AG04450 (cell line): ENCODE measurements at places on chromosomes 3 and 15.

DNA sequence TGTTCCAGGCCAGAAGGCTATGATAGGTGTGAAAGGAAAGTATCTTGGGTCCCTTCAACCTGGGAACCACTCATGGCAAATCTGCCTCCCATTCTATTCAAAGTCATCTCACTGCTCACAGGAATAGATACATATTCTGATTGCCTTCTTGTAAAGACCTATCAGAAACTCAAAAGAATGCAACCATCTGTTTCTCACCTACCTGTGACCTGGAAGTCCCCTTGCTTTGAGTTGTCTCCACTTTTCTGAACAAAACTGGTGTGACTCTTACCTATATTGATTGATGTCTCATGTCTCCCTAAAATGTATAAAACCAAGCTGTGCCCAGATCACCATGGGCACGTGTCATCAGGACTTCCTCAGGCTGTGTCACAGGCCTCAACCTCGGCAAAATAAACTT, 1149.3 kb downstream of the NSUN3 start:
- no peak for DNase-seq

GRCh38 chr15:82846621-82847020, 37.2 kb downstream of the WHAMM start:
- no peak for DNase-seq

GRCh38 chr3:191707817-191708216, 246.9 kb downstream of the PYDC2 start:
- no peak for DNase-seq

- DNase-seq = no peak
These were observed 3.6 kb upstream of the SOX14 start for GRCh38 chr3:137760341-137761098.

DNA sequence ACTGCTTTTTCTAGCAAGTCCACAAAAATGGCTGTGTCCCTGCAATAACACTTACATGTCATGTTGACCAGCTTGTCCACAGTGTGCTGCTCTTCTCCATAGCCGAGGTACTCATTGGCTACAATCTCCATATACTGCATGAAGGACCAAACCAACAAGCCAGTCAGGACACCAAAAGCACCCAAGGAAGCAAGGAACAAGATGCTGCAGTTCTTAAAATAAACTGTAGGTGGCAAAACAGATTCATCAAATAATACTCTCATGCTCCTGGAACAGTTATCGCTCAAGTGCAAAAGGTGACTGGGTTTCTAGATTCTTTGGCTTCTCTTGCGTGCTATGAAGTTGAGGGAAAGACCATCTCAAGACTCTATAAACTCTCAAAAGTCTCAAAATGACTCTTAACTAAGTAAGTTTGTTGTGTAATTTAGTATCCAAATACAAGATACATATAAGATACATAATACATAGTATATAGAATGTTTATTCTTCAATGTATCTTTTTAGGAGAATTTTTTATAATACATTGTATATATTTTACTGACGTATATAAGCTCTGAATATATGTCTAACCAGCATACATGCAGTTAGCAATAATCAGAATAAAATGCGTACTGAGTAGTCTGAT, 57.0 kb downstream of the NEK10 start:
- peak; percentile 42 for DNase-seq

DNA sequence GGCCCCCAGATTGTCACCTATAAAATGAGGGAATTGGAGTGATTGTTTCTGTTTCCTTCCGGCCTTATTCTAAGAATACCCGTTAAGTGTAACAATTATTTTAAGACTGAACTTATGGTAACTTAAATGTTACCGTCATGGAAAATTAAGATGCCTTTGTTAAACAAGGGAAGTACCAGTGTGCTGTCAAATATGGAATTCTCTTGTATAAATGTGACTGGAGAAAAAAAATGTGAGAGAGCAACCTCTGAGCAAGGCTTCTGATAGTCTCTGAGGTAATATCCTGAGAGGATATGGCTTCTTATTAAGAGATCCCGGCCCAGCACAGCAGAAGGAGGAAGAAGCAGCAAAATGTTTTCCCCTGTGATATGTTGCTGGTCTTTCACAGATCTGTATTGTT, 480.7 kb upstream of the ADAMTS9 start:
- DNase-seq = no peak

DNA sequence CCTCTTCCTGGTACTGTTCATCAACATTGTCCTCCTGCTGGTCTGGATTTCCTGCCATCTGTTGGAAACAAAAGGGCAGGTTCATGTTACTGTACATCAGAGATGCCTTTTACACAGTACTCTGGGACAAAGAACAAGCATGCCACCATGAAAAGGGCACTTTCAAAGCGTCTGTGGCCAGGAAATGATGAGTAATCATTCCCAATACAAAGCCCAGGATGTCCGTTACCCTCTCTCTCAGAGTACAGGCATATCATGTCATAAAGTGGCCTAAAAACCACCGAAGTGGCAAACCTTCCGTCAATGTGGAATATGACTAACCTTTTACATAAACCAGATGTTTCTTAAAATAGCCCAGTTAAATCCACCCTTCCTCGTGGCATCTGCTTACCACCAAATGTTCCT, 71.2 kb downstream of the GOLIM4 start:
- peak; percentile 66 for DNase-seq

- no peak for DNase-seq
These were observed 185.1 kb downstream of the GOLGA6L6 start for GRCh38 chr15:20356444-20356910.

DNA sequence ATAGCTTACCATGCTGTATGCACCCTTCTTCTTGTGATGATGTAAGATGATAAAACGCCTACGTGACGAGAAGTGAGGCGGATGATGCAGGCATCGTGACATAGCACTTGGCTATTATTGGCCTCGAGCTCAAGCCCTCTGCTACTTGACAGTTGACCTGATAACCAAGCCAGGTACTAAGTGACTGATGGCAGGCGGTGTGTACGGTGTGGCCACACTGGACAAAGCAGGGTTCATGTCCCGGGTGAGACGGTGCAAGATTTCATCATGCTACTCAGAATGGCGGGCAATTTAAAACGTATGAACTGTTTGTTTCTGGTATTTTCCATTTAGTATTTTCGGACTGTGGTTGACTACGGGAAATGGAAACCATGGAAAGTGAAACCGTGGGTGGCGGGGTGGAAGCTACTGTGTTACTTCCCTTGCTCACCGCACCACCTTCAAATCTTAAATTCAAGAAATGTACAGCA, 57.7 kb downstream of the SLC12A8 start:
- no peak for DNase-seq

GRCh38 chr3:172461530-172462138, 13.4 kb upstream of the GHSR start:
- no peak for DNase-seq

GRCh38 chr3:3189961-3190360, 10.5 kb upstream of the CRBN start:
- DNase-seq = no peak

DNA sequence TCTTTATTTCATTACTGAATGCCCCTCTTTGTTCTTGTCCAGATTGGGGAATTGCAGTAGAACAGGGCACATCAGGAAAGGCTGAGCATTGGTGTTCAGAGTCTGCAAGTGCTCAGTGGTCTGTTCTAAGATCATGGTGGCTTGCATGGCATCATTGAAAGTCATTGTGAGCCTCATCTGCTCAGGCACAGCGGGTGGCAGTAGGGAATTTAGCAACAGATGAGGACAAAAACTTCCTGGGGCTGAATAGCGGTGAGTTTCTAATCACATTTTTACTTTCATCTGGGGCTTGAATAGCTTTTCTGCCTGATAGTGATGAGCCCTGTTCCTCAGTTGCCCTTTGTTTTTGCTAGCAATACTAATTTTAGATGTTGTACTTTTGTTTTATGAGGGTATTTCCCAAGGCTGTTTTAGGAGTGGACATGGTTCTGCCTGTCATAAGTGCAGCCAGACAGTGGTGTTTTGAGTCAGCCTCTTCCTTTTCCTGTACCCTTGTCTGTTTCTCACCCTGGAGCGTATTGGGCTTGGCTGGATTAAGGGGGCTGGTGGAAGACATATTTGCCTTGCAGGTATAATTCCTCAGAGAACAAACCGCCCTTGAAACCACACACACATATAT, 127.2 kb upstream of the IL12A start:
- no peak for DNase-seq

GRCh38 chr3:23055733-23056376, 147.3 kb upstream of the UBE2E2 start:
- peak; percentile 15 for DNase-seq

- no peak for DNase-seq
These were observed 6.7 kb downstream of the BCL2L10 start for GRCh38 chr15:52105846-52106245.

DNA sequence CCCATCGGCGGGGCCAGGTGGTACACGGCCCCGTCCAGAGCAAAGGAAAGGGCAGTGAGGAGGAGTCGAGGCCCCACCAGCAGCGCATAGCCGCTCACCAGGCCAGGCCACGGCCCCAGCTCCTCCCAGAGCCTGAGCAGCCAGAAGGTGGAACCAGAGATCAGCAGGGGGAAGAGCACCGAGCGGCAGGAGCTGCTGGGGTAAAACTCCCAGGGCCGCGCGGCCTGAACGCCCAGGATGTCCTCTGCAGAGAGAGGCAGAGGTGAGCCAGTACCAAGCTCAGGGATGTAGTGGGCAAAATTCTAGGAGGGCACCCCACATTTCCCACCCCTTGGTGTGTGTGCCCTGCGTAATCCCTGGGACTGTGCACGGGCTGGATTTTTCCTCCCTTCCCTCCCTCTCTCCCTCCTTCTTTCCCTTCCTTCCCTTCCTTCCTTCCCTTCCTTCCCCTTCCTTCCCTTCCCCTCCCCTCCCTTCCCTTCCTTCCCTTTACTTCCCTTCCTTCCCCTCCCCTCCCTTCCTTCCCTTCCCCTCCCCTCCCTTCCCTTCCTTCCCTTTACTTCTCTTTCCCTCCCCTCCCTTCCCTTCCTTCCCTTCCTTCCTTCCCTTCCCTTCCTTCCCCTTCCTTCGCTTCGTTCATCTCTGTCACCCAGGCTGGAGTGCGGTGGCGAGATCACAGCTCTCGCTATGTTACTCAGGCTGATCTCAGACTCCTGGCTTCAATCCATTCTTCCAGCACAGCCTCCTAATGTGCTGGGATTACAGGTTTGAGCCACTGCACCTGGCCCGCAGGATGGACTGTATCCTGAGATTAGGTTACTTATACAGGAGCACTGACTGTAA, 6.3 kb upstream of the NCBP2 start:
- DNase-seq = no peak

GRCh38 chr15:29685156-29686078, 136.9 kb downstream of the TJP1 start:
- no peak for DNase-seq

GRCh38 chr3:182436547-182436946, 356.8 kb upstream of the ATP11B start:
- DNase-seq = no peak

- no peak for DNase-seq
These were observed 366.2 kb upstream of the DPH6 start for GRCh38 chr15:35912196-35912595.

- no peak for DNase-seq
These were observed 252.1 kb upstream of the GRM7 start for GRCh38 chr3:6608843-6609242.

DNA sequence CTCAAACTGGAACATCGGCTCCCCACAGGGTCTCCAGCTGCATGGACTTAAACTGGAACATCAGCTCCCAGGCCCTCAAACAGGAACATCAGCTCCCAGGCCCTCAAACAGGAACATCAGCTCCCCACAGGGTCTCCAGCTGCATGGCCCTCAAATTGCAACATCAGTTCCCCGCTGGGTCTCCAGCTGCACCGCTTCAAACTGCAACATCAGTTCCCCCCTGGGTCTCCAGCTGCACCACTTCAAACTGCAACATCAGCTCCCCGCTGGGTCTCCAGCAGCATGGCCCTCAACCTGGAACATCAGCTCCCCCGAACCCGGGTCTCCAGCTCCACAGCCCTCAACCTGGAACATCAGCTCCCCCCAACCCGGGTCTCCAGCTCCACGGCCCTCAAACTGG, 82.0 kb downstream of the TFRC start:
- DNase-seq = no peak

DNA sequence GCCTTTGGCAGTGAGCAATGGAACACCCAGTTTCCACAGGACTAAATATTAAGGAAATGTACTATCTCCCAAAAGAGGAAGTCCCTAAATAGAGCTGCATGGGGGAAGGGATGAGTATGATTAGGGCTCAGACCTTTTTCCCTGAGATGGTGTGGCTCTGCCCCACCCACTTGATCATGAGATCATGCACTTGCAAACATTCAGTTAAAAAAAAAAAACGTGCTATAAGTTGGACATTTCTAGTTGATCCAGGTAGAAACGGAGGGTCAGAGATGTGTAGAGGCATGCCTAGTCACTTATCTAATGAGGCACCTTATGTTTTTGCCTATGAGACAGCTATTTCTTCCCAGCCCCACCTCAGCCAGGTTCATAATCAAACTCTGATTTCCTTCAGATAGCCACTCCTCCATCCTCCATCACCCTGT, 24.5 kb upstream of the SSR3 start:
- DNase-seq = no peak

- no peak for DNase-seq
These were observed 1.8 kb downstream of the UBE2E1 start for GRCh38 chr3:23807424-23808015.

GRCh38 chr3:162019817-162020216, 523.2 kb downstream of the OTOL1 start:
- no peak for DNase-seq

- no peak for DNase-seq
These were observed 14.0 kb upstream of the CYP11A1 start for GRCh38 chr15:74381481-74381880.

DNA sequence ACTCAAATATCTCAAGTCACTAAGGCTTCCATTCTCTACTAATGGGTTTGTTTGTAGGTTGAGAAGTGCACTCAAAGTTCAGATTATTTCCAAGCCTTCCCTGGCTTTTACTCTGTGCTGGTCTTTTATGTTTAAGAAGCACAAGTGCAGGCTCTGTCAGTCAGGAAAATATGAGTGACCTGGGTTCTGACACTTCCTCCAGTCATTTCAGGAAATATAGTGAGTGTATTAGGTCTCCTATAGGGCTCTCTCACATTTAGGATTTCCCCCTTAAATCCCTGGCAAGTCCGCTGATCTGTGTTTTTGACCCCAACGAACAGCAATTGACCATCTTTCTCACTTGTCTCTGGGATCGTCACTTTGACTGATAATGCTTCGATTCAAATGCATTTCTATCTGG, 210.2 kb downstream of the ARPP21 start:
- DNase-seq = no peak

DNA sequence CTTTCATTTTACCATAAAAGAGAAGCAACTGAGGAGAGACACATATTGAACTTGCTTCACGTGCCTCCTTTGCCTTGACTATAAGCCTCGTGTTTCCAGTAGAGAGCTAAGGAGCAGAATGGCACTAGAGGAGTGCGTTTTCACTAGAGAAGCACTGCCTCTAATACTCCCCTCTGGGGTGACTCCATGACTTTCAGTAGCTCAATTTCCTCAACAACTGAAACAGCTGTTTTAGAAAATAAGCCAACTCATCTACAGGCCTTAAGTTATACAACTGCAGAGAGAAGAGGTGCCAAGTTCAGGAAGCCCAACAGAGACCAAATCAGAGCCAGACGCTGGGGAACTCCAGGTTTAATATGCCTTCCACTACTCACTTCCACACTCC, 1.9 kb downstream of the UBP1 start:
- DNase-seq = no peak

- no peak for DNase-seq
These were observed 254.2 kb downstream of the NSUN3 start for GRCh38 chr3:94317017-94317416.

- no peak for DNase-seq
These were observed 9.5 kb upstream of the ARL14 start for GRCh38 chr3:160667452-160667851.

- no peak for DNase-seq
These were observed 107.4 kb upstream of the PRICKLE2 start for GRCh38 chr3:64332459-64333350.

GRCh38 chr15:48630245-48630644, 15.3 kb downstream of the FBN1 start:
- no peak for DNase-seq

GRCh38 chr3:68088636-68089035, 434.2 kb upstream of the SUCLG2 start:
- no peak for DNase-seq
